Activated naive CD4-positive, alpha-beta T cell (primary cell): ENCODE measurements at places on chromosomes 6 and 20.

DNA sequence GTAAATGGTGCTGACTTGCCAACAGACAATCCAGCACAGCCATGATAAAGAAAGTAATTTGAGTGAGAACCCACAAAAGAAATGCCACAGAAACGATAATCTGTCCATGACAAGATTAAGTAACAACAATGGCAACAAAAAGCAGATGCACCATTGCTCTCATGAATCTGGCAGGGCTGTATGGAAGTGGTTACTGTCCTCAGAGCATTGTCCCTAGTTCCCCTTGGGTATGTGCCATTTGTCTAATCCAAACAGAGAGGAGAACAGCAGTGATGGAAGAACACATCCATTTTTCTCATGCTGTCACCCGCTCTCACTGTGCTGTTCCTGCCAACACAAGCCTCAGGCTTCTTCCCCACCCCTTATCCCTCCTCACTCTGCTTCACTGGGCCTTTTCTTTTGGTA lies 65.8 kb downstream of the REV3L start:
- no peak for DNase-seq

DNA sequence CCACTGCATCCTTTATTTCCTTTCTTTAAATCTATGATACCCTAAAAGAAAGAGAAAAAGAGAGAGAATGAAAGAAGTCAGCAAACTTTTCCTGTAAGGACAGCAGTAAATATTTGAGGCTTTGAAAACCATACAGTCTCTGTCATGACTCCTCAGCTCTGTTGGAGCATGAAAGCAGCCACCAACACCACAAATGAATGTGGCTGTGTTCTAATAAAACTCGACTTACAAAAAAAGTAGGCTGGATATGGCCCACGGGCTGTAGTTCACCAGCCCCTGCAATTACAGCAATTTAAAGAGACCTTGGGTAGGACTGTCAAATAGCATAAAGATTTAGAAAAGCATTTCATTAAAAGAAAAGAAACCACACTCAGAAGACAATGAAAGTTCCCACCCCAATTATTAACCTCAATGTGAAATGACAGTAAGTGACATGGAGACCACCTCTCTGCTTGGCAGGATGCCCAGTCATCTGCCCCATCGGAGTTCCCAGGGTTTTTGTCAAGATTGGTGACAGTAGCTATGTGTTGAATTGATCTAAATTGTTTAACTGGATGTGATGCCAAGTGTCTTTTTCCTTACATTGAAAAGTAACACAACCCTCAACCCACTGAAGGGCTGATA lies 50.9 kb downstream of the TNFRSF21 start:
- no peak for DNase-seq

GRCh38 chr20:12054556-12054955 lies 136.9 kb downstream of the BTBD3 start:
- no peak for DNase-seq

DNA sequence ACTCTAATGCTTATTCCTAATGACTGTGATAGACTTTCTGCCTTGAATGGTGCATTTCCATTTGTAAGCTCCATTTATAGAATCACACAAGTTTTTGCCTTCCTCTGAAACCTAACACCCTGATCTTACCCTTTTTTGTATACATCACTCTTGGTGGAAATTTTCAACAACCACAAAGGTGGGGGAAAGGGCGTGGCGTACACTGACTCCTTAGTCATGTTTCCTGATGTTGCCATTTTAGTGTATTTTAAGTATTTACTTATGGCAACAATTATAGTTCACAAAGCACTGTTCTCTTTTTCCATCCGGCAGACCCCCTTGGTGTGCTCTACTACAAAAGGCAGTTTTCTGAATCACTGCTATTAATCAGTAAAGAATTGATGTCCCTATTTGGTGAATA lies 92.0 kb downstream of the ATXN1 start:
- DNase-seq = no peak

GRCh38 chr20:59495894-59496510 lies 108.3 kb upstream of the PHACTR3 start:
- DNase-seq = peak; percentile 40

- no peak for DNase-seq
Measured at GRCh38 chr20:18541741-18542140, 25.5 kb upstream of the SMIM26 start.

DNA sequence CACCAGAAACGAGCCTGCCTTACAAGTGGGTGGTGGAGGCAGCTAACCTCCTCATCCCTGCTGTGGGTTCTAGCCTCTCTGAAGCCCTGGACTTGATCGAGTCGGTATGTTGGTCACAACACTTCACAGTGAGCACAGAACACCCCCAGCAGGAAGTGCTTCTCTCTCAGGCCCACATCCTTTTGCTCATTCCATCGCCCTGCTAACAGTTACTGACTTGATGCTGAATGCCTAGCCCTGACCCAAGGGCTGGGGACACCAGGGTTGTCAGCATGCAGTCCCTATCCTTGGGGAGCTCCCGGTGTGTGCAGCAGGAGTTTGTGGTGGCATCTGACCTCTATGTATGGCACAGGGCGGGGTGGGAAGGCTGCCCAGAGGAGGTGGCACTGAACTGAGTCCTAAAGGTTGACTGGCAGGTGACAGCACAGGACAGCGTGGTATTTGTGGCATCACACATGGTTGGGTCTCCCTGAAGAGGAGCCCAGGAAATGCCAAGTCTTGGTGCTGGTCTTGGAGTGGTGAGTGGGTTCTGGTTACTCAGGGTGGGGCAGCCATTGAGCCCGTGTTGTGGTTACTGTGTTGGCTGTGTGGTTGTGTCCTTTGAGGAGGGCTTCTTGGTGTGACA lies 26.7 kb downstream of the GTSF1L start:
- no peak for DNase-seq
